Kidney tubule cell (primary cell): ENCODE measurements at places on chromosomes 5 and 9.

- DNase-seq = peak; percentile 64
Measured at GRCh38 chr9:122029898-122030297, 63.2 kb downstream of the TTLL11 start.

DNA sequence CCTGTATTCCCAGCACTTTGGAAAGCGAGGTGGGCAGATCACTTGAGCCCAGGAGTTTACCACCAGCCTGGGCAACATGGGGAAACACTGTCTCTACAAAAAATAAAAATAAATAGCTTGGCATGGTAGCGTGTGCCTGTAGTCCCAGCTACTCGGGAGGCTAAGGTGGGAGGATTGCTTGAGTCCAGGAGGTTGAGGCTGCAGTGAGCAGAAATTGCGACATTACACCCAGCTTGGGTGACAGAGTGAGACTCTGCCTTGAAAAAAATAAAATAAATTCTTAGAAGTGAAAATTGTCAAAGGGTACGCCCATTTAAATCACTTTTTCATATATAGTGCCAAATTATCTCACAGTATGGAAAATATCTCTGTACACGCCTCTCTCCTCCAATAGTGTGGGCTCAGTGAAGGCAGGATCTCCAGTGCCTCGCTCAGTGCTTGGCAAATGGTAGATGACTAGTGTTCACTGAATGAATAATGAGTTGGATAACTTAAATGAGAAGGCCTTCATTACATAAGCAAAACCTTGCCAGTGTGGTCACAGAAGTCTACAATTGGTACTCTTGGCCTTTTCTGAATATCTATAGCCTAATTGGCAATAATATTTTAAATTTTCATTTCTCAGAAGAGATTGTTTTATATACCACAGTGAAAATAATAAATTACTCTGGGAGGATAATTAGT, 9.4 kb upstream of the CCL28 start:
- peak; percentile 52 for DNase-seq

GRCh38 chr9:133008824-133009223, 22.0 kb upstream of the GTF3C5 start:
- no peak for DNase-seq

DNA sequence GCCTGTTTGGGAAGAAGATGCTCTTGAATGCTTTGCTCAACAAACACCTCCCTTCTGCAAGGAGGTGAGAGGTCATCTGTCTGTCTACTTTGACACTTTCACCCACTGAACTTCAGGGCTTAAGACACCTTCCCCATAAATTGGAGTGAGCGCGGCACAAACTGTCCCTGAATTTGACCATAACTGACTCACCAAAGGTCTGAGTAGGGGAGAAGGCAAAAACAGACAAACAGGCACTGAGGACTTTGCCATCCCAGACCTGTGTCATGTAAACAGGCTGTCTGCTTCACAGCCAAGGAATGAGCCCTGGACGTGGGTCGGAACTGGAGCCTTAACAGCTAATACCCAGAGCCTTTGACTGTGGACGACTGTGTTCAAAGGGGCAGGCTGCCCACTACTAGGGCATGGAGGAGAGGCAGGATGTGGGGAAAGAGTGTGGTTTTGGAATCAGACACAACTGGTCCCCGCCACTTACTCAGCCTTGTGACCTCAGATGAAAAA, 320.9 kb upstream of the KLF4 start:
- peak; percentile 26 for DNase-seq

GRCh38 chr5:139726248-139726647, 69.4 kb upstream of the PSD2 start:
- DNase-seq = peak; percentile 52

- DNase-seq = peak; percentile 1
Measured at GRCh38 chr9:106179191-106179590, 484.9 kb downstream of the TMEM38B start.

DNA sequence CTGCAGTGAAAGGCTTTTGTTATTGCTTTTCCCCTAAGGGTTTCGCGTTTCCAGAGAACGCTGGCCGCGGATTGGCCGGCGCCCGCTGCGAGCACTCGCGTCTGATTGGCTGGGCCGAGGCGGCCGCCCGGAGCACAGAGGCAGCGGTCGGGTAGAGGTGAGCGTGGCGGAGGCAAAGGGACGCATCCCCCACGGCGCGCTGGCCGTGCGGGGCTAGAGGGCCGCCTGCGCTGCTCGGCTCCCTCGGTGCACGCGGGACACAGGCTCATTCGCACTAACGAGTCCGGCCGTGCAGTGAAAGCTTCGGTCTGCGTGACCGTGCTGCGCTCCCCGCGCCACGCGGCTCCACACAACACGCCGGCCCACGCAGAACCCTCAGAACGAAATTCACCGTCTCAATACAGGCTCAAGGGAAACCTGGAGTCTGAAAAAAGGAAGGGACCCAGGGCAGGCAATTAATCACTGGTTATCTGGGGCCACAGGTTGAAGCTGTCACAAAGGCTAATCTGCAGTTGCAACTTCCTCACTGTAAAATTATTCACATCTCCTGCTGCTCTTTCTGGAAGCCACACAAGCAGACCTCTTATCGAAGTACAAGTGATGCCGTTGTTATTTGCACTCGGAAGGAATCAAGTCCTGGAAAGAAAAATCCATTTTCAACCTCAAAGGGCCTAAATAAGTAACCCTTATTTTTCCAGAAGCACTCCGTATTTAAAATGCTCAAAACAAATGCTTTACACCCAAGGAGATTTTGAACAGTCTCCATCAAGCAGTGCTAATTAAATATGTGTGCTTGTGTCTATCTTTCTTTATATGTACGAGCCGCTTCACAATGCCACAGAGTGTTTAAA, 94.6 kb downstream of the ZNF608 start:
- peak; percentile 80 for DNase-seq

- DNase-seq = no peak
Measured at GRCh38 chr5:143030349-143030748, 260.2 kb downstream of the ARHGAP26 start.

- no peak for DNase-seq
Measured at GRCh38 chr9:137905740-137906139, 28.2 kb downstream of the CACNA1B start.

GRCh38 chr9:94643176-94643575, 3.9 kb upstream of the FBP1 start:
- no peak for DNase-seq

DNA sequence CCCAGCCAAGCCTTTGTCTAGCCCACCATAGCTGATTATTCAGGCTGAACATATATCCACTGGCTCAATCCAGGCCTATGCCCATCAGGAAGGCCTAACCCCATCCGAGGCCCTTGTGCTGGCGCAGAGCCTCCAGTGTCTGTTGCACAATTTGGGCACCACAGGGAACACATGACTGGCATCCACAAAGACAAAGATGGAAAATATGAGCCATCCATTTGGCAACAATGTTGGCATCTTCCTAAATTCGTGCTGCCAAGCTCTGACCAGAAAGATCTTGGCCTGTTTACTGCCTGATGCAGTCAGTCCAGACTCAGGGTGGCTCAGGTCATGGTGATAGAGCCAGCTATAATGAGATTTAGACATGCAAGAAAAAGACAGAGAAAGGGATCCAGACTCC, 233.8 kb downstream of the PIK3R1 start:
- no peak for DNase-seq

- no peak for DNase-seq
Measured at GRCh38 chr5:116216246-116216645, 131.4 kb downstream of the COMMD10 start.

DNA sequence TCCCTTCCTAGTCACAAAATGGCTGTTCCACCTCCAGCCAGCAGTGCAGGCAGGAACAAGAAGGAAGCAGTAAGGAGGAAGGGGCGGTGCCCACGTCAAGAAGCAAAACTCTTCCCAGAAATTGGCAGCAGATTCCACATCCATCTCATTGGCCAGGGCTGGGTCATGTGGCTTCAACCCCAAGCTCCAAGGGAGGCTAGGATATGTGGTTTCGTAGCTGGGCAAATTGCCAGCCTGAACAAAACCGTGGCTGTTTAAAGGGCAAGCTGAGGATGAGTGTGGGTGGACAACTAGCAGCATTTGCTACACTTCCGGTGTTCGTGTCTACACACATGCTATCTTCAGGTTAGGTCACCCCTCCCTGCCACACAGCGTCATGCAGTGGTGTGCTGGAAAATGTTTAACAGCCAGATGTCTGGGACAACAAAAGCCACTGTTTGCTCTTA, 92.1 kb upstream of the MAP1B start:
- DNase-seq = peak; percentile 59

DNA sequence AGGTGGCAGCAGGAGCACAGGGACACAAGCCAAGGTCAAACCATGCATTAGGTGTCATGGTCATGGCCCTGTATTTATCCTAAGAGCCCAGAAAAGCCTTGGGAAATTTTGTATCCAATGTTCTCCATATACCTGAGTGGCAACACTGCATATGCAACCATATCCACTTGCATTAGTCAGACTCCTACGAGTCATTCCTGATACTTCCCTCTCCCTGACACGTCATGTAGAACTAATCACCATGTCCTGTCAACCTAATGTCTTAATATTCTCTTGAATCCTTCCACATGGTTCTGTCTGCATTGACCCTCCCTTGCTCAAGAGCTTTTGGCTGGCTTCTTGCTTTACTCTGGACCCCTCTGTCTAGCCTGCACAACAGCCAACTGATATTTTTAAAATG, 9.4 kb downstream of the SCGB3A2 start:
- DNase-seq = peak; percentile 80

GRCh38 chr9:81182431-81182830, 506.9 kb downstream of the TLE1 start:
- peak; percentile 95 for DNase-seq

GRCh38 chr5:149711338-149711737, 18.8 kb upstream of the PPARGC1B start:
- DNase-seq = no peak

DNA sequence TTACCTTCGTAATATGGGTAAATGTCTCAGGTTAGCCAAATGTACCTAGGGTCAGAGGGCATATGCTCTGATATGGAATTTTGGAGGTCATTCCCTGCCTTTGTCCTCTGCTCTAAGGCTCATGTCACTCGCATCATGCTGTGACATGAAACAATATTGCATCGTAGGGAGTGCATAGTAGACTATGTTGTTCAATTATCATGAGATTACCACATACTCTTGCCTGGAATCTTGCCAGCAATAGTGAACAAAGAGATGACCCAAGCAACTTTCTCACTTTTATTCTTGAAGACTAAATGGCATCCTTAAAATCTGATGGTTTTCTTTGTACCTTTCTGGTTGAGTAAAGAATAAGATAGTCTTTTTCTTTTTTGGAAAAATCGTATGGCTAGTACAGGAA, 27.6 kb downstream of the ZNF462 start:
- no peak for DNase-seq

DNA sequence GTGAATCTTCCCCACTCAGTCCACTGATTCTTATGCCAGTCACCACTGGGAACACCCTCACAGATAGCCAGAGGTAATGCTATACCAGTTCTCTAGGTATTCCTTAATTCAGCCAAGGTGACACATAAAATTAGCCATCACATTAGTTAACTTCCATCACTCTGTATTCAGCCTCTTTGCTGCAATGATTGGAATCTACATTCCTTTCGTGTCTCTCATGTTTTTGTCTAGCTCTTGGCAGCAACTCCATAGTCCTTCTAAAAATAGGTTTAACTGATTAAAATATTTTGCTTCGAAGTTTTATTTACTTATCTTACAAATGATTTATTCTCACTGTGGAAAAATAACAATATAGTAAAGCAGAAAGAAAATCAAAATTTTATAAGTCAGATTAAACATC, 19.6 kb upstream of the RNF20 start:
- DNase-seq = peak; percentile 66

- DNase-seq = no peak
Measured at GRCh38 chr5:73197637-73198257, 24.8 kb downstream of the TMEM174 start.

DNA sequence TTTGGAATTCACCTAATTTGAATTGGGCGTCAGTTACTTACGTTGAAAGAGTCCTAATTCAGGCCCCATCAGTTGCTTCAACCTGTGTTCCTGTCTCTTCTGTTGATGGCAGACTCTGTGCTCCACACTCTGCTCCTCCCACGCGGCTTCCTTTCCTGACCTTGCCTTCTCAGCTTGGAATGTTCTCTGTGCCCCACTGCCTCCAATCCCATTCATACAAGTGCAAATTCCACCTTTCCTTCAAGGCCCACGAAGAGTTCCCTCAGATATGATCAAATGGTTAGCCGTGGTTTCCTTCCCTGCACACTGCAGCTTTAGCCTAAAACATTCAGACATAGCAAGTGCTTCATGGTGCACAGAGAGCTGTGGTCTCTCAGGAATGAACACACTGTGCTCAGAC, 65.7 kb downstream of the SREK1 start:
- peak; percentile 37 for DNase-seq

GRCh38 chr9:68709291-68710110, 4.5 kb downstream of the PIP5K1B start:
- DNase-seq = no peak

- DNase-seq = peak; percentile 42
Measured at GRCh38 chr9:95756986-95757385, 118.5 kb upstream of the ERCC6L2 start.

GRCh38 chr9:95444160-95444559, 72.6 kb downstream of the PTCH1 start:
- no peak for DNase-seq

DNA sequence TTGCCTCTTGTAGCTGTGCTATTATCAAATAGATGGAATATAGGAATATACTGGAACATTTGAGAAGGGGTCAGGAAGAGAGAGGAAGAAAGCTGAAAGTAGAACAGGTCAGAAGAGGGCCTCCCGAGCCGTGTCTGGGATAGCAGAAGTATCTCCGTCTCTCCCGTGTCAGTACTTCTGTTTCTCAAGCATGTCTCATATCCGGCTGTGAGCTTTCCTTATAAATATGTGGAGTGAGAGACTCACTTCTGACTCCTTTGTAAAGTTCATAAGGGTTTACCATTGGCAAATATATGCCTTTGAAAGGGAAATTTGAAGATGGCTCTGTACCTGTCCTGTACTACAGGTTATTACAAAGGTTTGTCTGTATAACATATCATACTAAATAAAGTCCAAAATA, 50.3 kb downstream of the MOCS2 start:
- no peak for DNase-seq

DNA sequence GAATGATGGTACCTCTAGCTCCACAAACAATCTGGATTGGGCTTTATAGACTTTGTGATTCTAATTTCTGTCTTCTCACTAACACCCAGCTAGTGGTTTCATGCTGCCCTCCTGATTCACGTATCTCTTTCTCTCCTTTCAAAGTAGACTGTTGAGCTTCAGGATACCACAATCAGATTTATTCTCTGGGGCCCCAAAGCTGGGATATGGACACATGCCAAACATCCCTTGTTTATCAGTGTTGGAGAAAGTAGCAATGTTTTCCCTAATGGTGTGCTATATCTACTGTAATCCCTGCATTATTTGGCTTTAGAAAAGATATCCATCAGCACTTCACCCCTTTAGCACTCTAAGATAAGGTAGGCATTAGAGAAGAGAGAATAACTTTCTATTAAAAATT, 361.0 kb downstream of the FGF10 start:
- DNase-seq = no peak

GRCh38 chr5:111013011-111013410, 58.5 kb upstream of the TSLP start:
- no peak for DNase-seq

GRCh38 chr9:131524665-131525315, 6.3 kb downstream of the UCK1 start:
- no peak for DNase-seq

GRCh38 chr9:20925256-20926045, 106.0 kb downstream of the HACD4 start:
- DNase-seq = no peak
